Esophagus (tissue), 2 donors: ENCODE measurements at places on chromosomes 7 and 10. TPM values are rescaled to one million over a fixed set of nuclear protein-coding genes. Genes with fewer than 3 reads are reported as not detected.

Gene ZNF425
- polyA plus RNA-seq, result 1.9 TPM

Gene LIPK
- polyA plus RNA-seq, result 0.12 TPM

Gene ASIC3
- 4.2 TPM for polyA plus RNA-seq

Gene AGAP3
- 98.8 TPM for polyA plus RNA-seq

Gene ZNF138
- polyA plus RNA-seq, result 6.9 TPM
